ENCODE measurements at places on chromosomes 5 and 9. TPM values are rescaled to one million over a fixed set of nuclear protein-coding genes. Genes with fewer than 3 reads are reported as not detected.

Gene BTNL9
- not detected for total RNA-seq

Gene PTGES2
- 55.6 TPM for total RNA-seq

Gene GARIN3
- total RNA-seq, result not detected

Gene IL33
- 60.6 TPM for total RNA-seq

Gene HDAC3
- 53.3 TPM for total RNA-seq
